ENCODE measurements at places on chromosomes 1 and 21.

- no peak for DNase-seq
Observed at GRCh38 chr1:5776035-5776550, 216.1 kb downstream of the NPHP4 start.

- no peak for DNase-seq
Observed at GRCh38 chr1:175552306-175552705, 191.1 kb downstream of the TNR start.

GRCh38 chr1:42335809-42336518 is 929 bp upstream of the FOXJ3 start:
- no peak for DNase-seq

DNA sequence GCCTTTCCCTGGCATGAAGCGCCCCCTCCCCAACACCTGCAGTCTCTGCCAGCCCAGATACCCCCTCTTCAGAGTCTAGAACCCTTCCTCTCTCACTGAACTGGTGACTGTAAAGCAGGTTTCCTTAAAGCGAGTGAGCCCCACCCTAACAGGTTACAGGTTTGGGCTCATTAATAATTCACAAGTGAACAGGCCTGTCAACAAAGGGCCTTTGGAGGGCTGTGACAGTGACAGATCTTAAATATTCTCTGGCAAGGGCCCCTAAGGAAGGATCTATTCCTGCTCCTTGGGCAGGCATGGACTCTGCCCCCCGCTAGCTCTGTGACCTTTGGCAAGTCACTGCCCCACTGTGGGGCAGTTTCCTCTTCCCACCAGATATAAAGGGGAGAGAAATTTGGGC is 5.6 kb upstream of the TTC39A start:
- no peak for DNase-seq

GRCh38 chr1:84939151-84939550 is 46.1 kb upstream of the LPAR3 start:
- no peak for DNase-seq

- DNase-seq: peak; percentile 81
Observed at GRCh38 chr1:160070243-160071163, 543 bp upstream of the KCNJ10 start.

DNA sequence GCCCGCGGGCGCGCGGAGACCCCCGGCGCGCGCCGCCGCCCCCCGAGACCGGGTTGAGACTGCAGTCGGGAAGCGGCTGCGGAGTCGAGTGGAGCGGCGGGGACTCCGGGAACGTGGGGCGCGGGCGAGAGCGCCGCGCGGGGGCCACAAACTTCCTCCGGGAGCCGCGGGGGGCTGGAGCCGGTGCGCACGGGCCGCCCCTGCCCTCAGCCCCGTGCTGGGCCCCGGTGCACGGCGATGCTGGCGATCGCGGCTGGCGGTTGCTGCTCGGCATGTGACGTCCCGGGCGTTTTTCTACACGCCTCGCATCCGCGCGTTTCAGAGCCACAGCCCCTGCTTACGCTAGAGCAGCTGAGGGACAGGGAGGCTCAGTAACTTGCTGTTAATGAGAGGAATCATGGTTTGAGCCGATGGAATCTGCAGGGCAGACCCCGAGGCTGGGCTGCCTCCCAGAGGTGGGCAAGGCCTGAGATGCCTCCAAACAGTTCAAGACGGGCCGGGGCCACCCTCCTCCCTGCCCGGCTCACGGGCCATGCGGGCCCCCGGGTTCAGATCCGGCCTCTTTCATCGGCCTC is 520 bp downstream of the TMEM201 start:
- DNase-seq: peak; percentile 69

DNA sequence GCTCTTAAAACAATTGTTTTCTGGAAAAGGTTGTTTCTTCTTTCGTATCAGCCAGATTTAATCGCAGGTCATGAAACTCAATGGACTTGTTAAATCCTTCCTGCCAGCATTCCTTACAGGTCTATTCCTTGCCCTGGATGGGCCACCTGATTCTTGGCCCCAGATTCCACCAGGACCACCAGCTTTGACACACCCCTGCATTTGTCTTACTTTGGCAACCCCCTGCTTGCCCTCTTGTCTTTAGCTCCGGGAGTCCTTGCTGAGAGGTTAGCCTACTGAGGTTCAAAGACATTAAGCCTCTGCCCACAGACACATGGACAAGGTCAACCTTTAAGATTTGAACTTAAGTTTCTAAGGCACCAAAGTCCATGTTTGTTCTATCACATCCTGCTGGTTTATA is 27.1 kb upstream of the DAB1 start:
- no peak for DNase-seq

- DNase-seq: no peak
Observed at GRCh38 chr1:119686661-119687060, 25.1 kb upstream of the PHGDH start.

DNA sequence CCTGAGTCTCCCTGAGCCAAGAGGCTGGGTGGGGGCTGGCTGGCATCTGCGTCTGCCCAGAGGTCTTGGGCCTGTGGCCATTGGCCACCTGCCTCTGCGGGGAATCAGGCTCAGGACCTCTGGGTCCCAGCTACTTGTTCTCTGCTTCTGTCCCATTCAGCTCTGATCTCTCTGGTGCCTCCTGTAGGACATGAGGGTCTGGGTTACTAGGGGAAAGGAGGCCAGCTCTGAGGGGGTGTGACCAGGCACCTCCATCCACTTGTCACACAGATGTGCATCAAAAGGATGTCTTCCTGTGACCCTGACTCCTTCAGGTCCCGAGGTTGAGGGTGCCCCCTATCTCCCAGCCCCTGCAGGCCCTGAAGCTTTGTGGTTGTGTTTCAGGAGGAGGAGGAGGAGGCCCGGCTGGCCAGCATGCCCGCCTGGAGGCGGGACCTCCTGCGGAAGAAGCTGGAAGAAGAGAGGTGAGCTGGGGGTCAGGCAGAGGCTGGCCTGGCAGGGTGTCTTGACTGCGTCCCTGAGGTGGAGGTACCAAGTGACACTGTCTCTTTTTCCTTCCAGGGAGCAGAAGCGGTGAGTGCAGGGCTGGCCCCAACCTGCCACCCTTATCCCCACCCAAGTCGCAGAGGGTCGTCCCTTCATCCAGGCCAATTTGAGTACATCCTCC is 9.0 kb downstream of the TNFRSF25 start:
- no peak for DNase-seq

DNA sequence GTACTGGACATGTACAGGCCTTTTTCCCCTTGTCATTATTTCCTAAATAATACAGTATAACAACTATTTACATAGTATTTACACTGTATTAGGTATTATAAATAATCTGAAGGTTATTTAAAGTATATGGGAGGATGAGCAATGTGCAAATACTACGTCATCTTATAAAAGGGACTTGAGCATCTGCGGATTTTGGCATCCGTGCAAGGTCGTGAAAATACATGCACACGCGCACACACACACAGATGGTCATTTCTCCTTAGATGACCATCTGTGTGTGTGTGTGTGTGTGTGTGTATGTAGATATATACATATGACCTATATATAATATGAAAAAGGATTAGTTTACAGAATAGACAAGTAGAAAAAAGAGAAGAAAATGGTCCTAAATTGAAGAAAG is 15.4 kb downstream of the ALG14 start:
- no peak for DNase-seq

DNA sequence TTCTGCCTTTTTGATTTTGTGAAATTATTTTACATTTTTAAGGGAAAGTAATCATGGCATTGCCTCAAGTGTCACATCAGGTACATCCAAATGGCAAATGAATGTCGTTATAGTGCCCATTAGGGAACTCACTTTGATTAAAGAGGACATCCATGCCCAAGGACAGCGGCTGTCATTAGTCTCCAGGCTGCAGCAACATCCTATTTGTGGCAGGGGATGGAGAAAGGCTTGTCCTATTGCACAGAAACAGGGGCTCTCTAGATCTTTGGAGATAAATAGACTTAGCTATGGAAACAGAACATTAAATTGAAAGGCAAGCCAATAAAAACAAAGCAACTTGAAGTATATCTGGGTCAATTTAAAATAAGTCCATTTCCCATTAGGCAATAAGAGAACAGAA is 439.3 kb downstream of the NEGR1 start:
- no peak for DNase-seq

- no peak for DNase-seq
Observed at GRCh38 chr1:224252479-224252878, 69.4 kb downstream of the DEGS1 start.

DNA sequence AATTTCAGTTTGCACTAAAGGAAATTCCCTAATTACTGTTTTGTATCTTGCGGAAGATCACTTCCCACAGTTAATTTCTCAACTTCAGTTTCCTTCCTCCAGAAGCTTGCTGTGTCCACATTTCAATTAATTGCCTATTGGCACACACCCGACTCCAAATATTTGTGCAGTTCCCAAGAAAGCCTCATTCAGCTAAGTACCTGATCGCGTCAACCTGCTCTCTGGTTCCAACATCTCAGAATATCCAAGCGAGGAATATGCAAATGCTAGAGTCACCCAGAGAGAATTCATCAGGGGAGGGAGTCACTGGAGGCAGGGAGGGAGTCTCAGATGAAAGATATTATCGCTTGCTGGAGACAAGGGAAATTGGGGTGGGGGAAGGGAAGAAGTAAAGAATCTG is 351.3 kb downstream of the RRAGC start:
- no peak for DNase-seq

DNA sequence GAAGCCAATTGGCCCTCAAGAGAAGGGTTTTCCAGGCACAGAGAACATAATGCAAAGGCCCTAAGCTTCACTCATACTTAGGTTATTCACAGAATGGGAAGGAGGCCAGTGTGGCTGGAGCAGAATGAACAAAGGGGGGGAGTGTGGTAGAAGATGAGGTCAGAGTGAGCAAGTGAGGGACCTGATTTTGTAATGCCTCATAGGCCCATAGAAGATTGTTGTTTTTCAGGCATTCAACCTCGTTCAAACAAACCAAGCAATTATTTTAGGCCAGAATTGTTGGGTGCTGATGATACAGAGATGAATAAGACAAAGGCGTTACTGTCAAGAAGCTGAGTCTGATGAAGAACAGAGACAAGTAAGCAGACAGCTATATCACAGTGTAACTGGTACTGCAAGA is 54.5 kb upstream of the RAP1A start:
- no peak for DNase-seq

- DNase-seq: no peak
Observed at GRCh38 chr1:56414728-56415224, 164.6 kb downstream of the PLPP3 start.

- DNase-seq: no peak
Observed at GRCh38 chr1:47679826-47680225, 242.0 kb downstream of the FOXD2 start.

DNA sequence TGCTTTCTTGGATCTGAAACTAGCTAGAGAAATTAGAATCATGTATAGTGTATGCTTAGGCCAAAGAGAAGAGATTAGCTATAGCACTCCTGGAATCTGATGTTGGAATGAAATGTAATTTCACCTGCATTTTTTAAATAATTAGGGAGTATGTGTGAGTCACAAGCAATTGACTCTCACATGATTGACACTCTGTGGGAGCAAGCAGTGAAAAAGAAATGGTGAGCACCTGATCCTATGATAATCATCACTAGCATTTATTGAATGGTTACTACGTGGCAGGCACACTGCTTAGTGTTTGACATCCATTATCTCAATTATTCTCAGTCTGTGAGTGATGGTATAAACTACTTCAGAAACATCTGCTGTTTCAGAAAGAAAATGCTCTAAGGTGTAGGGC is 176.6 kb downstream of the NRIP1 start:
- no peak for DNase-seq

DNA sequence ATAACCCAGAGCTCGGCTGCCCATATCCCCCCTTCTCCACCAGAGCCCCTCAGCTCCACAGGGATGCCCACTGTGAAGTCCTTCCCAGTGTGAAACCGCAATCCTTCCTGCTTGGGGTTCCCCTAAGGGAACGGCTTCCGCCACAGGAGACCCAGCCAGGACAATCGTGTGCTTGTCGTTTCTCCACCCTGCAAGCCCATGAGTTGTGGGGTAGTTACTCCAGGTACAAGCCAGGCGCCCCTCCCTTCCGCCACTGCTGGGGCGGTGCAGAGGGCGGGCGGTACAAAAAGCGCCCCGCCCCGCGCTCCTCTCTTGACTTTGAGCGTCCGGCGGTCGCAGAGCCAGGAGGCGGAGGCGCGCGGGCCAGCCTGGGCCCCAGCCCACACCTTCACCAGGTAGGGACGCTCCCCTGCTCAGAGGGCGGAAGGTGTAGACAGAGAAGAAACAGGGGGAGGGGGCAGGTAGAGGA is at the start of gene TINAGL1:
TINAGL1 (plus strand) TSS at position 315 of the 469 bp plus-strand sequence. CDS start 634 bp downstream, outside the sequence.
- DNase-seq: no peak

- DNase-seq: no peak
Observed at GRCh38 chr21:19181604-19182140, 778.1 kb upstream of the TMPRSS15 start.

DNA sequence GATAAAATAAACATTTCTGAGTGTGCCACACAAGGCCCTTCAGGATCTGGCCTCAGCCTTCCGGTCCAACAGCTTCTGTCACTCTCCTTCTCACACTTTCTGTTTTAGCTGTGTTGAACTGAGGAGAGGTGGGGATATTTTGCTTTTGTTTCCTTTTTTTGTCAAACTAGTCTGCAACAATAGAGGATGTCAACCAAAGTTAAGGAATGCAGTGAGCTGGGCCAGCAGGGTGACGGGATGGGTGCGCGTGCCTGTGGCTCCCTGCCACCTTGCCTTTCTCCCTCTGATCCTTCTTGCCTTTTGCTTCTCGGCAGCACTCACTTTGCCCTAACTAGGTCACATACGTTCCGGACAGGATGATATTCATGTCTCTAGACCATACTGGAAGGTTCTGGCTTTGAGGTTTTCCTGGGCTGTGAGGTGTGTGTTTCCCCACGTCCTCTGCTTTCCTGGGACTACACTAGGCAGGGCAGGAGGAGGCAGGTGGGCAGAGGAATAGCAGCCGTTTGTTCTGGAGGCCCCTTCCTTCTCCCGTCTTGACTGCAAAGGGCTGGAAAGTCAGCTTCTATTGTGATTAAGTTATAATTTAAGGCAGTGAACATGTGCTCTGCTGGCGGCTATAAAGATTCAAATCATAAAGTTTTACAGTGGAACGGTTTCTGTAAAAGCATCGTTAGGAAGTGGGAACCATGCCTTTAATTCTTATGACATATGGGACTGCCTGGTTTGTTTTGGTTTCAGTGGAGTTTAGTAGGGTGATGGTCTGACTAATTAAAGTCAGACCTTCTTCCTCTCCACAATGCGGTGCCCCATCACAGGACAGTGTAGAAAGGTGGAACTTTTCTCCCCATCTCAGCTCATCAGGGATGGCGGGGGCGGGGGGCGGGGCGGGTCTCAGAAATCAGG is 67.8 kb downstream of the RNF220 start:
- DNase-seq: peak; percentile 15

DNA sequence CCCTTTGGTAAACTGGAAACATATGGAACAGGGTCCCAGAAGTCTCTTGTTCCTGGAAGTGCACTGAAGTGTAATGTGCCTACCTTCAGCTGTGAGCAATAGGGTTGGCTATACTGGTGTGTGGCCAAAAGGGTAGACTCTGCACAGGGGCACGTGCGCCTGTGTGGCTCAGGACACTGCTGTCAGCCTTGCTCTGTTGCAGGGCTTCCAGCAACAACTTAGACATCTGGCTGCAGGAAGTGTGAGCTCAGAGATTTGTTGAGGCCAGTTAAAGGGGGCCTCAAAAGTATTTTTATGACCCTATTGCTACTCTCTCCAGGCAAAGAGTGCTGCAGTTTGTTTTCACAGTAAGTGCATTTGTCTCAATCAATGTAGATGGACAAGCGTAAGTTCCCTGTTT is 7.5 kb downstream of the CTPS1 start:
- DNase-seq: no peak

- DNase-seq: no peak
Observed at GRCh38 chr1:159652506-159652905, 61.9 kb downstream of the CRP start.
